ENCODE measurements at places on chromosomes 4 and X.

DNA sequence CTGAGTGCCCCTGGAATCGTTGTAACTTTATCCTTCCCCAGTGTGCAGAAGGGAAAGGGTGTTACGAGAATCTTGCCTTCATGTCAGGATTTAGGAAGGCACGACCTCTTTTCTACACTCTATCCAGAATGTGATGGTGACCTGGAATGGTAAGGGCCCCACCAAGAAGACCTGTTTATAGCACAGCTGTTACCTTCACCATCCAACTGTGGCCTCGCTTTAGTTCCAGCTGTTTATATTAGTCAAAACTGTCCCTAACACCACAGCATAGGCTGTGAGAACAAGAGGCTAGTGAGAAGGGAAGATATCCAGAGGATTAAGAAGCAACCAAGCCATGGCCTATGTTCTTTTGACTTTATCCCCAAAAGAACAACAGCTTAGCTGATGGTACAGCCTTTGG is 28.0 kb downstream of the ARX start:
- no peak for DNase-seq

- DNase-seq, result peak; percentile 16
Measured at GRCh38 chrX:107629540-107629909, 1.2 kb downstream of the PRPS1 start.

DNA sequence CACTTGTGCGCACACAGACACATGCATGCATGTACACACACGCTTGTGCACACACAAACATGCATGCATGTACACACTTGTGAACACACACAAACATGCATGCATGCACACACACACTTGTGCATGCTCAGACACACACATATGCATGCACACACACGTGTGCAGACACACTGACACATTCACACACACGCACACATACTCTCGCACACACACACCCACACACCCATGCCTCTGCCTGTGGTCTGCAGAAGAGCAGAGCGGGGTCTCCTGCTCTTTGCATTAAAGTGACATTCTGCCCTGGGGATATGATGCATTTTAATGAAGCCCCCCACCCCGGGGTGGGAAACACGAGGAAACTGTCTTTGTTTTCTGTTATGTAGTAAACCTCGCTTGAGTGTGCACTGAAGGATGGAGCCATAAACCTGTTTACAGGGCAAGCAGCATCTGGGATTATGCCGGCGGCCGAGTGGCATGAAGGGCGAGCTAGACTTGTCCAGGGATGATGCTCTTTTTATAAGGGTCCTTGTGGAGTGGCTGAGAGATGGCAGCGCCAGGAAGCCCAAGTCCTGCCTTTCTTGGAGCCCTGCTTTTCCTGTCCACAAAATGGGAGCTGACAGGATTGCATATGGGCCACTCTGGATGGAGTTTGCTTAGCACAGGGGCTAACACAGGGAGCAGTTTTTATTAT is 17.8 kb downstream of the PSAPL1 start:
- DNase-seq, result no peak

DNA sequence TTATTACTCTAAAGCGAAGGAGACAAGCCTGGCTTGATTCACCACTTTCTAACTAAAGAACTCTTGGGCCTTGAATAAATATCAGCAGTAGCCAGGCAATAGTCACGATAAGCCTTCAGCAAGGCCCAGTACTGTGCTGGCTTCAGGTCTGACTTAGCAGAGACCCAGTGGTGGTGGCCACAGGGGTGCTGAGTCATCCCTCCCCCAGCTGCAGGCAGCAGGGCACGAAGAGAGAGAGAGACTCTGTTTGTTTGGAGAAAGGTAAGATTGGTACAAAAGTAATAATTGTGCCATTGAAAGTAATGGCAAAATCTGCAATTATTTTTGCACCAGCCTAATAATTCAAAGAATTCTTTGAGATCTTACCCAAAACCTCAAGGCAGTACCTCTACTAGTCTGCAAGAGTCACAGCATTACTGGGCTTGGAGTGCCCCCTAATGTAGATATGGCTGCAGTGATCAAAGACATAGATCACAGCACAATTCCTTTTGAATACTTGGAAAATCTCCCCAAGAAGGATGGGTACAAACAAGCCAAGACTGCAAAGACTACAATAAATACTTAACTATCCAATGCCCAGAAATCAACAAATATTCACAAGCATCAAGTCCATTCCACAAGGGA is 159.5 kb upstream of the USP38 start:
- DNase-seq, result no peak

GRCh38 chrX:71609095-71609750 is 9.1 kb downstream of the CXCR3 start:
- DNase-seq, result no peak

DNA sequence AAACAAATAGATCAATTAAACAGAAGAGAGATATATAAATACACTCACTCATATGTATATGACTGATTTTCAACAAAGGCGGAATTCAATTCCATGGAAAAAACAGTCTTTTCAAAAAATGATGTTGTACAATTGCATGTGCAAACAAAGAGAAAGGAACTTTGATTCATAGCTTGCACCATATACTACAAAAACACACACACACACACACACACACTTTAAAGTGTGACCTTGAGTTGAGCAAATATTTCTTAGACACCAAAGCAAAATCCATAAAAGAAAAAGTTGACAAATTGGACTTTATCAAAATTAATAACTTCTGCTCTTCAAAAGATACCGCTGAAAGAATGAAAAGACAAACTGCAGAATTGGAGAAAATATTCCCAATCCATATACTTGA is 168.8 kb downstream of the EVC2 start:
- no peak for DNase-seq

GRCh38 chr4:153074486-153074885 is 129.8 kb upstream of the TRIM2 start:
- no peak for DNase-seq

- no peak for DNase-seq
Measured at GRCh38 chr4:44320833-44321232, 127.8 kb downstream of the KCTD8 start.

- DNase-seq, result no peak
Measured at GRCh38 chr4:1374706-1375045, 27.7 kb downstream of the UVSSA start.

DNA sequence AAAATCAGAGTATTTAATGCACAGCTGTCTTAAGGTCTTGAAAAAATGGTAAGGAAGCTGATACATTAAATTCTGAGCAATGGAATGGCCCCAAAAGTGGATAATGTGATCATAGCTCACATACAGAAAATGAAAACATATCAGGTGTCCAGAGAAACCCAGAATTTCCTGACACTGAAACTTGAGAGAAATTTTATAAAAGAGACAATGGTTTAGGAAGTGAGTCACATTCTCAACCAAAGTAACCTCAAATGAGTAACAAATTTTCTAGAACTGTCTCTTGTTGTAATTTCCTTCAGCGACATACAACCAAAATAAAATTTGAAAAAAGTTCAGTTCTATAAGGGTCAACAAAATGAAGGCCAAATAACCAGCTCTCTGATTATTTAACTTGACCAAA is 37.4 kb upstream of the PACRGL start:
- DNase-seq, result no peak

All from CD4-positive, alpha-beta memory T cell (primary cell).